CMK (cell line): ENCODE measurements at places on chromosomes 1 and 21.
A peak's percentile ranks its signal among the peaks of the same experiment; 100 is the strongest.

GRCh38 chr1:90134175-90134955, 139.5 kb downstream of the ZNF326 start:
- DNase-seq: no peak

DNA sequence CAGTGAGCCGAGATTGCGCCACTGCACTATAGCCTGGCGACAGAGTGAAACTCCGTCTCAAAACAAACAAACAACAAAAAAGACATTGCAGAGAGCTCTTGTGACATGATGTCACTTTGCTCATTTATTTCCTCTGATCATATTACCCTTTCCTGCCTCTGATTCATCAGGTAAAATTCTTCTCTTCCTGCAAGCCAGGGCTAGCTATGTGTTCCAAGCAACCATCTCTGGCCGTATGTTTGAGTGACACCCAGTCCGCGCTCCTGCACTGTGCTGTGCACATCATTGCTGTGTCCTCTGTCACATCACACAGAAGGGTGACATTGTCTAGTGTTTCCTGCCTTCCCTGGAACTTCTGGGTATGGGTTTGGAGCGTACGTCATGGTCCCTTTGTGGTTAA, 251.3 kb downstream of the PCP4 start:
- DNase-seq: no peak

GRCh38 chr1:57262472-57262871, 161.4 kb downstream of the DAB1 start:
- no peak for DNase-seq

GRCh38 chr21:36499578-36500471, 19.9 kb upstream of the CLDN14 start:
- no peak for DNase-seq

DNA sequence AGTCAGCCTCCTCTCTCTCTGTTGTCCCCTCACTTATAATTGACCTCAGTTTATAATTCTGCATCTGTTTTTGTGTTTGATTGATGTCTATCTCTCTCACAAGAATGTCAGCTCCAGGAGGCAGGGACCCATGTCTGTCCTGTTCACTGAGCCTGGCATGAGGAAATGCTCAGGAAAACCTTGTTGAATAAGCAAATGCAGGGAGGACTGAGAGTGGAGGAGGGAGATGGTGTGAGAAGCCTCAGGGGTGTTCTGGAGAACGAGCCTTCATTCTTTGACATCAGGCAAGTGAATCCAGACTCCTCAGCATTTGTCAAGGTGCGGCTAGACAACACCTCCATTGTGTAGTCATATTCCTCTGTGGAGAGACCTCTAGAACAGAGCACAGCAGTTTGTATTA, 45.5 kb downstream of the MAN1C1 start:
- no peak for DNase-seq

DNA sequence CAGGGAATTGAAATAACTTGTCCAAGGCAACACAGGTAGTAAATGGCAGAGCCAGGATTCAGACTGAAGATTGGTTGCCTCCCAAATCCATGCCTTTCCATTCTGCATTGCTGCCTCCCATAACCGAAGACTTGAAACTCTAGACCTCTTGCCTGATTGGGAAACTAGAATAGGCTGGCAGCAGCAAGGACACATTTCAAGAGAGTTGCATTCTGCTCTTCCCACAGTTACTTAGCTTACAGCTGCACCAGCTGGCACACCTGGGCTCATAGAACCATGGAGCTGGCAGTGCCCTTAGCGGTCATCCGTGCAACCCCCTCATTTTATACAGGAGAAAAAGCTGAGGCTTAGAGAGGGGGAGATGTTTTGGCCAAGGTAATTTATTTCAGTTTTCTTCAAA, 8.0 kb downstream of the TRNAU1AP start:
- no peak for DNase-seq

- DNase-seq: peak; percentile 53
Observed at GRCh38 chr1:155938220-155938627, 3.2 kb upstream of the RXFP4 start.

DNA sequence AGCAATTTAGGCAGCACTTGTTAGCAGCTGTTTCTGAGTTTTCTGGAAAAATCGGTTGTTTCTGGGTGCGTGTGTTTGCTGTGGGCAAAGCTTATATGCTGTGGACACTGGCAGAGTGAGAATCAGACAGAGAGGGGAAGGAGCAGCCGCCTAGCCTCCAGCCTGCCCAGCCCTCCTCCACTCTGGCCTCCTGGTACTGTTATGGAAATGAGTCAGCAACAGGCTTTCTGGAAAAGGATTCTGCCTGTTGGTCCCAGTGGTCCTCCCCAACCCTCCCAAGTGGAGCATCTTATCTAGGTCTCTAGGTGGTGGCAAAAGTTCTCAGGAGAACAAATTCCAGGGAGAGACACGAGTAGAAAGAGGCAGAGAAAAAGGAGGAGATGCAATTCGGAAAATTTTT, 42.2 kb upstream of the GOLT1A start:
- DNase-seq: no peak

- no peak for DNase-seq
Observed at GRCh38 chr1:162974810-162975209, 94.4 kb upstream of the RGS4 start.

DNA sequence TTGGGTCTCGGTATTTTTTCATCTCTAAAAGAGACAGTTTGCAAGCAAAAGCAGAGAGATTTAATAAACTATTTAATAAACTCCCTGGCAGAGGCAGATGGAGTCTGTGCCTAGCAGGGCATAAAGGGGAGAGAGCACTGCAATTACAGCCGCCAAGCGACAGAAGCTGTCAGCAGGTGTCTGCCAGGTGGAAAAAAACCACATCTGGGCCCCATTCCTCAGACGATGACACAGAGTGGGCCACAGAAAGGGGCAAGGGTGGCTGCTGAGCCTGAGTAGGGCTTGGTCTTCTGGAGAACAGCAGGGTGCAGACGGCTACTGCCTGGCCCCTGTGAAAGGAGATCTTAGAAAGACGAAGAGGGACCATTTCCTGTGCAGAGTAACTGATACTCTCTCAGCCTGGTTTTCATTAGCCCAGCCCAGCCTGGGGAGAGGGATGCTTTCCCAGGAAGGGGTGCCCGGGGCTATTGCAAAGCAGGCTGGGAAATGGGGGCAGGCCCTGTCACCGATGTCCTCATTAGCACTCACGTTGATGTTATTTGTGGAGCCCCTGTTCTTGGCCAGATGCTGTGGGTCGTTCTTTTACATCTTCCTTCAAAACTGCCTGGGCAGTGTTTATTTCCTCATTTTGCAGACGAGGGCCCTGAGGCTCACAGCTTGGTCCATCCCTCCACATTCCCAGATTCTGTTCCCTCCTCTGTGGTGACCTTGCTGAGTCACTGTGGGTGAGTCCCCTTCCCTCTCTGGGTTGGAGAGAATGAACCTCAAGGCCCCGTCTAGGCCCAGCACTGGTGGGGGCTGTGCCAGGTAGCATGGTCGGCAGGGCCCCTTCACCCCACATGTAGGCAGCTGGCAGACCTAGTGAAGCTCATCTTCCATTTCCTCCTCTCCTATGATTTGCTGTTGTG, 472.7 kb downstream of the PTPRU start:
- DNase-seq: no peak

DNA sequence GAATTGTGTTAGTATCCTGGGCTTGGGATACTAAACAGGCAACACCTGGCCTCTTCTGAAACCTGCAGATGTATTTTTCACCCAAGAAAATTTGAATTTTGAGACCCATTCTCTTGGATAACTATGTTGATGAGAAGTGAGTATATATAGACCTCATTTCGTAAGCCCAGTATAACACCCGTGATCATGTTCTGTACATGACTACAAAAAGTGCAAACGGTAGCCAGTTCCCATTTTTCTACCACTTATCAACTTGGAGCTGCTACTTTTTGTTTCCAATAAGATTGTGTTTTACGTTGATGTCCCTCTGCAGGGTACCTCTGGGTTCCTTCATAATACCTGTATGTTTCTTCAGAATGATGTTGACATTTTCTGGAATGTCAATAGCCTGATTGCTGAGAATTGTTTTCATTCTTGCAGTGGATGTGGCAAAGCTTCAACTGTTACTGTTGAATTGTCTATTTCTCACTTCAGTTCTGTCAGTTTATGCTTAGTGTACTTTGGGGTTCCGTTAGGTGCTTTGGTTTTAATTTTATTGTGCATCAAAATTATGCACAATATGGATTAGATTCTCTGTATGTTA, 48.1 kb downstream of the ZFYVE9 start:
- DNase-seq: no peak

DNA sequence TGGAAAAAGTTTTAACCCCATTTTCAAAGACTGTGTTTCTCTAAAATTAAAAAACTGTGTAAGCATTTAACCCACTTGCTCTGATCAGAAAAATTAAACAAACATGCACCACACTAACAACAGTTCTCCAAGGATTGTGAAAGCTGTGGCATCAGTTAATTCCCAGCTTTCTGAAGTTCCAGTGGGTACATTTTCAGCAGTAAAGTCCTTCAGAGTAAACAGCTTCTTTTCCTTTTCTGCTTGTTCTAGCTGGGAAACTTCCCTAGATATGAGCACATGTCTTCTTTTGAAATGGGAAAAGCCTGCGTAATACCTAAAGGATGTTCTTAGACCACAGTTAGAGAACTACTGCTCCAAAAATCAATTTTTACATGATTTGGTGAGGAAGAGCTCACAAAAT, 11.1 kb downstream of the PRRX1 start:
- no peak for DNase-seq

GRCh38 chr1:173405834-173406233, 71.3 kb upstream of the PRDX6 start:
- no peak for DNase-seq

DNA sequence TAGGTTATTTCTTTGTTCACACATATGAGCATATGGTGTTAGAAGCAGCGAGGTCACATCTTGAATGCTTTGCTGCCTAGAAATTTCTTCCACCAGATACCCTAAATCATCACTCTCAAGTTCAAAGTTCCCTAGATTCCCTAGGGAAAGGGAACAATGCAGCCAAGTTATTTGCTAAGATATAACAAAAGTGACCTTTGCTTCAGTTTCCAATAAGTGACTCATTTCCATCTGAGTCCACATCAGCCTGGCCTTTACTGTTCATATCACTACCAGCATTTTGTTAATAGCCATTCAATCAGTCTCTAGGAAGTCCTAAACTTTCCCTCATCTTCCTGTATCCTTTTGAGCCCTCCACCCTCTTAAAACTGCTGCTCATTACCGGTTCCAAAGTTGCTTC, 1502.5 kb downstream of the KCNT2 start:
- DNase-seq: no peak

GRCh38 chr1:27045973-27046558, 33.4 kb upstream of the TENT5B start:
- no peak for DNase-seq

DNA sequence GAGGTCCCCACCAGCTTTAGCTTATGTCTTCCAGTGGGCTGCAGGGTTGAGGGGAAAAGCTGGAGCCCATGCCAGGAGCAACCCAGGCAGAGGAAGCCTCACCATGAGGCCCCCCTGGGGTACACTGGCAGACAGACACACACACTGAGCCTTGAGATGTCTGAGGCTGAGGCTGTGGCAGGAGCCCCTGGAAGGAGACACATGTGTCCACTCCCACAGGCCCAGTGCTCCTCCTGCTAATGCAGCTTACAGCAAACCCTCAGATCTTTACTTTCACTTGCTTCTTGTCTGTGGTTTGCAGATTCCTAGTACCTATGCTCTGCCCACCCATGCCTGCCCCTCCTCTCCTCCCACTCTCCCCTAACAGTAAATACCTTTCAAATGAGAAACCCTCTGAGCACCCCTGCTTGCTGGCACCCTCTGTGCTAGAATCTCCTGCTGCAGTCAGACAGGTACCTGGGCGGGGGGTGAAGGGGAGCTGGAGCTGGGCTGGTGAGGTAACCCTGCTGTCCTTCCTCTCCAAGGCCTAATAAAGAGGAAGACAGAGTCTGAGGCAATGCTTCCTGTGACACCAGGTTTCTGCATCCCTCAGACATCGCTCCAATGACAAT, 63.4 kb upstream of the NEK2 start:
- DNase-seq: no peak

DNA sequence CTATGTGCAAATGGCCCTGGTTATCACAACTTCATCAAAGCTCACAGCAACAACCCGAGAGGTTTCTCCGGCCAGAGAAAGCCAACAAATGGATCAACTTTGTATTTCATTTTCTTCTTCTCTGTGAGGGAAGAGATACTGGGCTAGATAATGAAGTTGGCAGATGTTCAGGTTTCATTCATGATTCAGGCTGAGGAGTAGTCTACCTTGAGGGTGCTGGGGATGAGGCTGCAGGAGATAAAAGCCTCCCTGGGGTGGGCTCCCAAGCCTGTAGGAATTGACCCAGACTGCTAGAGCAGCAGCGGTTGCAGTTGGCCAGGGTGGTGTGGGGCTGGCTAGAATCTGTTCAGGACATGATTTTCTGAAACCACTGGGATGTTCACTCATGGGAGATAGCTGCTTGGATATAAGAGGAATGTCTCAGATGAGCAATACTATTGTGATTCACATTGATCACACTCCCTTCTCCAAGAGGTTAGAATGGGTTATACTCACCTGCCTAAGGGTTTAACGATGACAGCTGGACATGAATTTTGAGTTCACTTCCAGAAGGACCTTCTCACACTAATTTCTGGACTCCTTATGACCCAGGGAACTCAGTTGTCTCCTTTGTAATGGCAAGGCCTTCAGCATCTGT, 64.0 kb downstream of the SYT6 start:
- DNase-seq: no peak

GRCh38 chr1:102840741-102841140, 267.6 kb downstream of the COL11A1 start:
- DNase-seq: no peak

GRCh38 chr1:169892927-169893644, 610 bp downstream of the SCYL3 start:
- DNase-seq: no peak

GRCh38 chr21:36100971-36101641, 31.3 kb downstream of the CBR1 start:
- DNase-seq: no peak

GRCh38 chr1:2595812-2596529, 9.4 kb downstream of the PRXL2B start:
- DNase-seq: no peak

DNA sequence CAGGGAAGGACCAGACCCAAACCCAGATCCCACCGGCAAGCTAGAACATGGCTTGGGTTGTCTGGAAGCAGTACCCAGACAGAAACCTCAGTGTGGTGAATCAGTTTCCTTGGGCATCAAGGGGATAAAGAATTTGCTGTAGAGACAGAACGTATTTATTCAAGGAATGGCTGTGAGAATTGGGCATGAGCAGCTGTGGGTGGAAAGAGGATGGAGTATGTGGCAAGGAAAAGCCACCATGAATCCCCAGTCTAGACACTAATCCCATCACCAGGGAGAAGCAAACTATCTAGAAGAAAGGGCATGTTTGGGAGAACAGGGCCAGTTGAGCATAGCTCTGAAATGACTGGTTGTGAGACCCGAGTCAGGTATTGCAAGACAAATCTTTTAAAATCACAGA, 109.2 kb downstream of the TOMM20 start:
- DNase-seq: no peak

GRCh38 chr1:42146626-42147320, 6.4 kb upstream of the GUCA2B start:
- no peak for DNase-seq

- peak; percentile 7 for DNase-seq
Observed at GRCh38 chr1:96362623-96363022, 359.0 kb upstream of the PTBP2 start.

GRCh38 chr1:59151387-59151761, 145.5 kb upstream of the FGGY start:
- DNase-seq: no peak

GRCh38 chr1:80846966-80847365, 953.8 kb upstream of the ADGRL2 start:
- DNase-seq: no peak

GRCh38 chr1:166627558-166627957, 211.7 kb upstream of the POGK start:
- DNase-seq: no peak

GRCh38 chr21:26082549-26082948, 88.0 kb downstream of the APP start:
- no peak for DNase-seq

- no peak for DNase-seq
Observed at GRCh38 chr21:44815852-44816628, 1.8 kb downstream of the SUMO3 start.
